ENCODE measurements at places on chromosomes 6 and 20.
A peak's percentile ranks its signal among the peaks of the same experiment; 100 is the strongest.

GRCh38 chr20:35600993-35601973 is 14.3 kb upstream of the SPAG4 start:
- peak; percentile 53 for DNase-seq

GRCh38 chr6:41581381-41581991 is 35.3 kb downstream of the FOXP4 start:
- no peak for DNase-seq

- DNase-seq, result no peak
Observed at GRCh38 chr6:132392792-132393191, 8.5 kb downstream of the MOXD1 start.

GRCh38 chr6:146781836-146782235 is 183.1 kb downstream of the ADGB start:
- no peak for DNase-seq

DNA sequence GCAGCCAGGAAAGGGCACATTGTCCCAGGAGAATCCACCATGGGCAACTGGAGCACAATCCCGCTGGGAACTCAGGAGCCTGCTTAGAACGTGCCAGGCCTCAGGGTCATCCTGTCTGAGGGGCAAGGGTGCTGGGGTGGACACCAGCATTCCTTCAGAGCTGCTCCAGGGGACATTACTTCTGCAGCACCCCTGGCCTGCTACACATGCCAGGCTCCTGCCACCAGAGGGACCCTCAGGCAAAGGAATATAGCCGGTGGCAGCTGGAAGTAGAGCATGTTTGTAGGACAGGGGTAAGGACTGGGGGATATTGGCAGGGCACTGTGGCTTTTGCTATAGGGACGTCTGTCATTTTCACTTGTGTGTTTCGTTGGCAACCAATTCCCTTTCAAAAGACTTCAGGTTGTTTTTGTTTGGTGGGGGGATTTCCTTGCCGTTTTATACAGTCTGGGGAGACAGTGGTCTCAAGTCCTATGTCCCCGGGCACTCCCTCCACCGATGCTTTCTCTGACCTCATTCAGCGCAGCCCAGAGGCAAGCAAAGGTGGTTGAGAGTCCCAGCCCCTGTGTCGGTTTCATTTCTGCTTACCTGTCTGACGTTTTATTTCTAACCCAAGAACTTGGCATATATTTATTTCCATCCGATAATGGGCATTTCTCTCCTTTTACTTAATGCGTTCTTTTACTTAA is 130.8 kb downstream of the JPH2 start:
- peak; percentile 18 for DNase-seq

DNA sequence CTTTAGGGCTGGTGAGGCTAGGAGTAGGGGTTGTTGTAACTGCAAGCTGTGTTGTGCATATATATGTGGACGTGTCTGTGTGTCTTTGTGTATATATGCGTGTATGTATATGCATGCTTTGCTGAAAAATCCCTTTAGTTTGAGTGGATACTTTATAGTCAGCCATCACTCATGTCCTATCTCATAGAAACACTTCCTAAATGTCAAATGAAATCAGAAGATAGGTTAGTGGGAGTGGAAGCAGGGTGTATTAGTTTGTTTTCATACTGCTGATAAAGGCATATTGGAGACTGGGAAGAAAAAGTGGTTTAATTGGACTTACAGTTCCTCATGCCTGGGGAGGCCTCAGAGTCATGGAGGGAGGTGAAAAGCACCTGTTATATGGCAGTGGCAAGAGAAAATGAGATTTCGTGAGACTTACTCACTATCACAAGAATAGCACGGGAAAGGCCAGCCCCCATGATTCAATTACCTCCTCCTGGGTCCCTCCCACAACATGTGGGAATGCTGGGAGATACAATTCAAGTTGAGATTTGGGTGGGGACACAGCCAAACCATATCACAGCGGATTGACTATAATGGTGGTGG is 131.1 kb downstream of the JARID2 start:
- no peak for DNase-seq

GRCh38 chr6:2403546-2403945 is 158.1 kb upstream of the GMDS start:
- DNase-seq, result no peak

GRCh38 chr20:63441136-63442099 is 31.0 kb downstream of the KCNQ2 start:
- DNase-seq, result no peak

DNA sequence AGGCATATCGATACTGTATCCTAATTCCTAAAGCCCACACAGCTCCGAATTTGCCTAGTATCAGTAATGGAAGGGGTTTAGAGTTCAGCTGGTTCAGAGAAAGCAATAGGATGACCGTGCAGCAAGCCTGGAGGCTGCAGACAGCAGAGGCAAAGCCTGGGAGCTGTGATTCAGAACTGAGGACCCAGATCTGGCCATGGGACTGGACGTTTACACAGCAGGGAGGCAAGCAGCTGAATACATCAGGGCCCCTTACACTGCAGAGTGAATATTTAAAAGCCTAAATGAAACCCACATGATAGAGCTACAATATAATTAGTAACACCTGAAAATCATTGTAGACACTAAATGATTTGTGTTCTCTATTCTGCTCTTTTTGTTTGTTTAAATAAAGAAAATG is 38.0 kb downstream of the ELOVL2 start:
- DNase-seq, result no peak

- no peak for DNase-seq
Observed at GRCh38 chr6:137254966-137255365, 35.8 kb upstream of the IFNGR1 start.

- no peak for DNase-seq
Observed at GRCh38 chr6:135329851-135330803, 149.0 kb downstream of the MYB start.

DNA sequence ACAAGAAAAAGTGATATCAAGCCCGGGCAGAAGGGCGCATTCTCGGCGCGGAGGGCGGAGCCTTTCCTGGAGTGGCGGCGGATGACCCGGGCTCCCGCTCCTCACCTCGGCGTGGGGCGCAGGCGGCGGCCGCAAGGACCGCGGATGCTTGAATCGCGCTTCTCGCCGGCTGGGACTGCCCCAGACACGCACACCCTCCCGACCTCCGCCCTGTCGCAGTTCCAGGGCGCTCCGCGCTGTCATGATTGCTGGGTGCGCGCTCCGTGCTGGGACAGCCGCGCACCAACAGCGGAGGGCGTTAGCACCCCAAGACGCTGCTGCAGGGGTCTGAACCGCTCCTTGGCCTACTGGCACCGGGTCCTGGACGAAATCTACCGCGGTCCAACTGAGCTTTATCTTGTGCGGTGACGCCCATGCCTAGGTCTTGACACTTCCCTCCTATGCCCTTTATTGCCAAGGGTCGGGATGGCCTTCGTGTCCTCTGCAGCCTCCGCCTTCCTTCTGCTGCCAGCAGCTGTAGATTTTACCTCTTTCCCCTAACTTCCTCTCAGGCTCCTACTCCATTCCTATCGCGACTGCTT is 43.3 kb downstream of the IRAK1BP1 start:
- no peak for DNase-seq

GRCh38 chr6:69232911-69233448 is 563.8 kb downstream of the LMBRD1 start:
- DNase-seq, result peak; percentile 82

DNA sequence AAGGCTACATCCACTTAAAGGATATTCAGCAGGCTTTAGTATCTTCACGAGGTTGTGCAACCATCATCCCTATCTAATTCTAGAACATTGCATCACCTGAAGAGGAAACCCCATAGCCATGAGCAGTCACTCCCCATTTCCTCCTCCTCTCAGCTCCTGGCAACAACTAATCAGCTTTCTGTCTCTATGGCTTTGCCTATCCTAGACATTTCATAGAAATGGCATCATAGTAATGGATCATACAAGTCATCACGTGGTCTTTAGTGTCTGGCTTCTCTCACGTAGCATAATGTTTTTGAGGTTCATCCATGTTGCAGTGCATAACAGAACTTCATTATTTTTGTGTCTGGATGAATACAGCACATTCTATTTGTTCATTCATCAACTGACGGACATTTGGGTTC is 20.5 kb downstream of the SNAI1 start:
- DNase-seq, result no peak

GRCh38 chr6:56862415-56863175 is 92.3 kb upstream of the BEND6 start:
- DNase-seq, result no peak

DNA sequence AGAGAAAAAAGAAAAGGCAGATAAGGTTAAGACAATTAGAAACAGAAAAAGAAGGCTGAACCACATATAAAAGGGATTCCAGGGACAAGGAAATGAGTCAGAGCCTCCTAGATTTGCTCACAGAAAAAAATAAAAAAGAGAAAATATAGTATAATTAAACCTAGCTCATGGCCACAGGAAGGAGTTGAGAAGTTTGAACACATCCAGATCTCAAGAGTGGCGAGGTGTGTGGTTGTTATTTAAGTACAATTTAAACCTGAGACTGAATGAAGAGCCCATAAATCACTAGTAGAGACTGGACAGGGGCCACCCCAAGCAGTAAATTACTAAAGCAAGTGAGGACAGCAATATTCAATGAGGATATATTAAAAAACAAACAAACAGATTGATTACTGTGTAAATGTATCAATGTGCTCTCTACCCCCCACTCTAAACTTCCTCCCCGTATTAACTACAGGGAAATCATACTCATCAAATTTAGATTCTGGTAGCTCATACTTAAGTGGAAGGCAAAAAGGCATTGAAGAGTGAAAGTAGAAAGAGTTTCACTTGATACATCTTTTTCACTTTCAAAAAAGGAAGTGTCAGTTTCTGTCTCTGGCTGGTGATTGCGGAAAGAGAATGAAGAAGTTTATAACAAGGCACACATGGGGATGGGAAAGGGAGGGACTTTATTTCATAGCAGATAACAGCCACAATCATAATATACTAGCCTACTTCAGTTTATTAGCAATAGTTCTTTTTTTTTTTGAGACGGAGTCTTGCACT is 49.3 kb upstream of the SCAF8 start:
- no peak for DNase-seq

DNA sequence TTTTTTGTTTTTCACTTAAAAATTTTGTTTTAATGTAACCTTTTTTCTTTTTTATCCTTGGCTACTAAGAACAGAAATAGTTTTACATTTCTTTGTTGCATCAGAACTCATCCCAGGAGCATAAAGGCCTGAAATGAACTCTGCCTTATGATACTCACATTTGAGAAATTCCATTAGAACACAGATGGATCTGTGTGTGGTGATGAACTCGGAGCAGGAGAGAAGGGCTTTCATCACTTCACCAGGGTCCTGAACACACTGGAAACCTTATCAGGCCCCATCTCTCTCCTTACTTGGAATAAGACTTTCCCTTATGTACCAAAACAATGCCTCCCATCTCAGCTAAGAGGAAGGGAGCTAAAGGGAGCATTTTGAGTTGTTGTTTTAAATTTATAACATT is 139.4 kb downstream of the PHF3 start:
- no peak for DNase-seq

- no peak for DNase-seq
Observed at GRCh38 chr6:40669343-40669742, 82.2 kb upstream of the LRFN2 start.

DNA sequence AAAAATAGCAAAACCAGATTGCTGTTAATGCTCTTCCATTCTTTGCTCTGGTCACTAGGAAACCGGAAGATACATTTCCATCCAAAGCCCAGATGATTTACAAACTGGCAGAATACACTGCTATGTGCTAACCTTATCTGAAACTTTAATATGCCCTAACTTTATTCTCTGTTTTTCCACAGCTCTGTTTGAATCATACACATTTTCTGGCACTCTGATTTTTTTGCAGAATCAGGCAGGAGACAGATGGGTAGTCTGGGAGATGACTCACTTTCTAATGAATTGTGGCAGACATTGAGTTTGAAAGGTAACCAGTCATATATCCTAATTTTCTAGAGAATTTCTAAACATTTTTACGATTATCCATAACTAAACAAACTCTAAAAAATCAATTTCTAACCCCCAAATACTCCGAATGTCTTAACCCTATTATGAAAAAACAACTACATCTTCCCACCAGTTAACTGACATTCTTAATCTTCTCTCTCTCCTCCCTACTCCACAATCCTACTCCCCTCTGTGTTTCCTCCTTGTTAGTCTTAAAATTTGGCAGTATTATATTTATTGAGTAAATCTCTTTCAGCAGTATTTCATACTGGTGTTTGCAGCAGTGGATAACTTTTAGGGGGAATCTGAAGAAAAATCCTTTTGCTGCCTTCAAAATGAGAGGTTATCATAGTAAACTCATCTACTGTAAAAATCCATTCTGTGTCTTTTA is 63.5 kb downstream of the MAN1A1 start:
- DNase-seq, result no peak

DNA sequence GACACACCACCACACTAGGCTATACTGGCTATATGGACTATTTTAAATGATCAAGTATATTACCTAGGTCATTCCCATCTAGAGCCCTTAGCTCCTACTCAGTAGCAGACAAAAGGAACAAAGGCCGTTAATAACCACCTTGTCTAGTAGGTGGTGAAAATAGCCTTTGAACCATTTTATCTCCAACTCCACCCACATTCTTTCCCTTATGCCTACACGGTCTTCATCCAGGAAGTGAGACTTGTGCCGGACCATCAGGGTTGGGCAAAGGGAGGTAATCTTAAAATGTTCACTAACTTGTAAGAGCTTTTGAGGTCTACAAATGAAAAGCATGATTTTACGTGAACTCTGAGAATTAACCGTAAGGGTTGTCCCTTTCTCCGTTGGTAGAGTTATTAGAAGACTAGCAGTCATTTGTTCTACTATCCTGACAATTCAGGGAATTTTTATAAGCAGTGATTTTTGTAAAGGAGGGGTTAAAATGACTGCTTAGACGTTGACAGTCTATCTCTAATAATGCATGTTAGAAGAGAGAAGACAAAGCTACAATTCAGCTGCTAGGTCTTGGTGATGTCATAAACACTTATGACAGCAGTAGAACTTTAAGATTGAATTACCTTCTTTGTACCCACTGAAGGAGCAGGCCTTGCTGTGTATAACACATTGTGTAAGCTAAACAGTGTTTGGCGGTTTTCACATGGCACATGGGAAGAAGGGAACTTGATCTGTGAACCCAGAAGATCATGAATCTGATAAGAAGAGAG is 371.8 kb upstream of the JAG1 start:
- no peak for DNase-seq

GRCh38 chr6:69816569-69816968 is 19.8 kb upstream of the LMBRD1 start:
- DNase-seq, result no peak

- DNase-seq, result no peak
Observed at GRCh38 chr6:29760328-29760727, 37.1 kb downstream of the HLA-F start.

- no peak for DNase-seq
Observed at GRCh38 chr6:157236040-157236725, 87.1 kb downstream of the TMEM242 start.
